Inflammatory macrophage treated with lipopolysaccharide for 1 hour (primary cell): ENCODE measurements at places on chromosomes 12 and 14.

DNA sequence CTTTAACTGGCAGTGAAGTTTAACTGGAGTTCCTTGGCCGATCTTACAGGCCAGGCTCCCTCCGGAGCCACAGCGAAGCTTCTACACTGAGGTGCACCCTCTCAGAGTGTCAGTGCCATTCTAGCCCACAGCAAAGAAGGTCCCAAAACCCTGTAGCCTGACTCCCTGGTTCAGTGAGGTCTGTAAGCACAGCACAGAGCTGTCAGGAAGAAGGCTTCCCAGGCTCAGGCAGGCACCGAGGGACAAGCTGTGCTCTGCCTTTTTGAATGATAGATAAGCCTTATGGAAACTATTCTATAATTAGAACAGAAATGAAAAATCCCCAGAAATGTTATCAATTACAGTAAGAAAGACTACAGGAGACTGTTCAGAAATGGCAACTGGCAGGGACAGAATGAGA is 40.2 kb downstream of the MOK start:
- no peak for DNase-seq

DNA sequence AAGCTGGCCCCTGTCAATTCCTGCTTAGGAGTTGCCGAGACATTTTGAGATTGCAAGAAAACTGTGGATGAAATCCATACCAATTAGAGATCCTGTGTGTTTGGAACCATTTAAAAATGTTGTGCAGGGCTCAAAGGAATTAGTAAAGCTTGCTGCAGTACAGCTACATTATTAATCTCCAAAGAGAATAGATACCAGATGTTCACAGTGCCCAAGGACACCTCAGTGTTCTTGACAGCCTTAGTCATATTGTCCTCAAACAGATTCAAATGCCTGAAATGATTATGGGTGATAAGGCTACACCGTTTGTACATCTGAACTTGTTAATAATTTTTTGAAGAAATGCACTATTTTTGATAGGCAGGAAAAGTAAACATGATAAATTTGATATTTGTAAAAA is 164.6 kb downstream of the MSRB3 start:
- no peak for DNase-seq

- DNase-seq, result no peak
These were observed 14.1 kb downstream of the C14orf132 start for GRCh38 chr14:96053248-96053599.

GRCh38 chr14:92649934-92650545 is 98.4 kb downstream of the LGMN start:
- DNase-seq, result peak; percentile 90

DNA sequence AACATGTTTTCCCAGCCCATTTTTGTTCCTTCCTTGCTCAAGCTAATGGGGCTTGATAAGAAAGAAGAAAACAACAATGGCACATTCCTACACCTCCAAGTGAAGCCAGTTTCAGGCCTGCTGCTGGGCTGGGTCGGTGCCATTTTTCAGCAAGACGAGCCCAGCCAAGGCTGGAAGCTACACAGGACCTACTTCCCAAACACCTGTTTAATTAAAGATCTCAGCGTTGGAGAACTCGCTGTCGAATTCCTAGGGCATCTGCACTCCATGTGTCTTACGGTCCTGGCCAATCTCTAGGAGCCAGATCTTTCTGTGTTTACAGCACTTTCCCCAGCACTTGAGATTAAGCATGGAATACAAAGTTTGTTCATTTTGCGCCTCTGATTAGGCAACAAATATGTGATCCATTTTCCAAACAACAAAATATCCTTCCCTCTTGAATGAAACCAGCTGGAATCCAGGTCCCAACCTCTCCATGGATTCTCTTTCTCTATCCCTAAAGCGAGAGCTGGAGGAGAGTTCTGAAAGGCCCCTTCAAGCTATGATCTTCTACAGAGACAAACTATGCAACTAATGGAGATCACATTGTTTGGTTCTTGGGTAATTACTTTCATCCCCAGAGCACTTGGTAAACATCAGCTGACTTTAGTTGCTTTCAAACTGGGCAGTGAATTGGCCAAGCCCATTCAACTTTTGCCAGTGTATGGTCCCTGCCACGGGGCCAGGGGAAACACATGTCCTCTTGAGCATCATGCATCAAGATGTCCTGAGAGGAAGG is 34.3 kb upstream of the TC2N start:
- DNase-seq, result no peak

DNA sequence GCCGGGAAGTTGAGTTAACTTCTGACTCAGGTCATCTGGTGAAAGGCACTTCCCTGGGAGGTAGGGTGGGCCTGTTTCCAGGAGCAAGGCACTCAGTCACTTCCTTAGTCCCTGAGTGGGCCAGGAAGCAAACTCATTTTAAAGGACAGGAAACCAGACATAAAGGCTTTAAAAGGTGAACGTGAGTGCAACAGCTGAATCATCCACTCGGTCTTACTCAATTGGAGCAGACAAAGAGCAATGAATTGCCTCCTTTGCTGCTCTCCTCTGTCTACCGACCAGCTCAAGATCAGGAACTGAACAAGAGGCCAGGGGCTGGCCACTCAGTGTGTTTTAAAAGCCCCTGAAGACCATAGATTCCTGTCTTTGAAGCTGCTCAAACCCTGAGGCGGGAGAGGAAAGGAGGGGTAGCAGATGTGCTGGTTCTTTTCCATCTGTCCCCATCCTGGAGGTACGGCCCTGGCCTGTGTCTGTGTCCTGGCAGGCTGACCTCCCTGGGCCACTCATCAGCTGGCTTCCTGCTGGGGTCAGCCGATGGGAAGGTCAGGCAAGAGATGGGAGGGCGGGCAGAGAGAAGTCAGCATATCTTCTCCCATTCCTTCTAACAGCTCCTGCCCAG is 148.9 kb downstream of the PPM1H start:
- peak; percentile 53 for DNase-seq
